Activated naive CD4-positive, alpha-beta T cell treated with anti-CD3 and anti-CD28 coated beads, Interleukin-2, amount 50 U/mL, for 72 hours (primary cell): ENCODE measurements at places on chromosomes 3 and 15. TPM values are rescaled to one million over a fixed set of nuclear protein-coding genes. Genes with fewer than 3 reads are reported as not detected.

- no peak for DNase-seq
Observed at GRCh38 chr3:49882166-49882565, 12.5 kb upstream of the CAMKV start.

- DNase-seq = no peak
Observed at GRCh38 chr3:151974067-151974466, 100.6 kb downstream of the SUCNR1 start.

DNA sequence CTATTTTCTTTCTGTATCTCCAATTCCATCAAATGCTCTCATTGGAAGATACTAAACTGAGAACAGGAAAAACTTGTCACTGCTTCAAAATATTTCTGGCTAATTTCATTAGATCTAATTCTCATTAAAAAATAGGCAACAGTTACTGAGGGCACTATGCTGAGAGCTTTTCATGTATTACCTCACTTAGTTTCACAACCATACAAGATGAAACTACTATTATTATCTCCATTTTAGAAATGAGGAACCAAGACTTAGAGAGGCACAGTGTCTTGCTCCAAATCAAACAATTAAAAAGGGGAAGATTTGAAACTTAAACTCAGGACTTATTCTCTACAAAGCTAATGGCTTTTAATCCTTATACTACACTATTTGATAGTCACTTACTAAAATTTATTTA lies 7.2 kb upstream of the OTOL1 start:
- no peak for DNase-seq

DNA sequence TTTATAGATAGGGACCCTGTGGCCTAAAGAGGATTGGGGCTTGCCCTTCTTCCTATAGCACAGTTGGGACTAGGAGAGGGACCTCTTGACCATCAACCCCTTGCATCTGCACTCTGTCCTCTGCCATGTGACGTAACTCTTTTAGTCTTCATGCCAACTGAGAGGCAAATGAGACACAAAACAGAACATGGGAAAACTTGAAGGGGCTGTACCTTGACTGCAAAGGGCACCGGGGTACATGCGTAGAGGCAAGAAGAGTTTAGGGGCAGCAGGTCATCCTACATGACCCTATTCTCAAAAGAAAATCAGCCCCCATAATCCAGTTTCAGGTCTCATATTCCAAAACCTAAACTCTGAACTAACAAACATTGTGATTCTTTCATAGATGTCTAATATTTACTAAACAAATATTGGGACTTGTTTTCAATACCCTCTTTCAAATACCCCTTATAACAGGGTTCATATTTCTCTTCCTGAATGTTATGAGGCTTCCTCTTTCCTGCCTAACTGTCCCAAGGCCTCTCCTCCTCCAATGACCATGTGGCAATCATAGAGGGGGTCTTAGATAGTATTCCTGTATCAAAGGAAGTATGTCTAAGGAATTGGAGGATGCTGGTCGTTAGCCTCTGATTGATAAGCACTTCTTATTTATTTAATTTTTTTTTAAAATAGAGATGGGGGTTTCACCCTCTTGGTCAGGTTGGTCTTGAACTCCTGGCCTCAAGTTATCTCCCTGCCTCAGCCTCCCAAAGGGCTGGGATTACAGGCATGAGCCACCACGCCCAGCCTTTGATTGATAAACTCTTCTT lies 20.6 kb downstream of the ACKR2 start:
- no peak for DNase-seq

- DNase-seq = no peak
Observed at GRCh38 chr3:151879679-151880415, 6.4 kb downstream of the SUCNR1 start.

GRCh38 chr3:159186581-159186980 lies 384.7 kb downstream of the MFSD1 start:
- no peak for DNase-seq

- DNase-seq = no peak
Observed at GRCh38 chr15:76812381-76812780, 92.8 kb downstream of the SCAPER start.

- DNase-seq = no peak
Observed at GRCh38 chr3:65831733-65832425, 206.8 kb downstream of the MAGI1 start.

ITIH4 gene
- 1.5 TPM for total RNA-seq

OCA2 gene
- total RNA-seq = not detected
